Cerebellar cortex (tissue), 1 donor: ENCODE measurements at places on chromosomes 2 and 18.

GRCh38 chr18:45671321-45671720 lies 52.7 kb upstream of the SLC14A1 start:
- DNase-seq, result no peak

- DNase-seq, result no peak
These were observed 201.0 kb downstream of the SMAD7 start for GRCh38 chr18:48749768-48750167.

DNA sequence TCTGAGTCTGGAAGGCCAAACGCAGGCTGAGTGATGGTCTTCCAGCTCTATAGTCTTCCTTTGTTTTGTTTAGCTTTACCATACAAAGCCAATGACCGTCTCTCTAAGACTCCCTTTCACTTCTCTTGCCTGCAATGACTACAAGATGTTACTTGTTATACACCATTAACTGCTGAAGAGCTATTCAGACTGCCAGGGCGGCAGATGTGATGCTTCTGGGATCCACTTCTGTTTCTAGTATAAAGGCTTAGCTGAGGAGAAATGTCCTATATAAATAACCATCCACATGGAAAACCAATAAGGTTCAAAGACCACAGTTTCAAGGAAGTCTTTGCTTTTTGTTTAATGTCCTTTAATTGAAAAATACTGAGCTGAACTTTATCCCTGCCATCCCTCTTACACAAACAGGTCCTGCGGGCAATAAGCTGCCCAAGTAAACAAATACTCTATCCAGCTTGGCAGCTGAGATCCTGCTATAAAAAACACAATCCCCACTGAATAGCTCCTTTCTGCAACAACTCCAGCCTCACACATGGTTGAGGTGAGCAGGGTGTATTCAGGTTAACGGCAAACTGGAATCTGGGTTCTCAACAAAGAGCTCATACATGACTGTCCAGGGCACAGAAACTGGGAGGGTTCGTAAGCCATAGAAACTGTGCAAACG lies 124.6 kb downstream of the VIT start:
- DNase-seq, result no peak

DNA sequence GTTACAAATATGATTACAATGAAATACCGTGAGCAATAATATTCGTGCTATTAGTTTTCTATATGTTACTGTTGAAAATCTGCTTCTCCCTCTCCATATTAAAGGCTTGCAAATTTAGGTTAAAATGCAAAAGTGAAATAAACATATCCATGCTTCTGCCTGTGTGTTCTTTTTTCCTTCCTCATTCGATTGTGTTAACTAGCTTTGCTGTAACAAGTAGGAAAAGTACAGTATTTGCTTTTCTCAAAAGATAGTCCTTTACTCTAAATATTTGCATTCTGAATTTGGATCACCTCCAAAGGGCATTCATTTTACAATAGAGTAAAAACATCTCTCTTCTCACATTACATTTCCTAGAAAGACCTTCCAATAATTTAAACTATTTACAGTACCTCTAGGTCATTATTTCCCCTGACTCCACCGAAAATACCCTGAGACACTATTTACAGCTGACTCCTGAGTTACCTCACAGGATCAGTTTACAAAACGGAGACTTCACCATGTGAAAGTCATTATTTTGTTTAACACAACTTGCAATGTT lies 835.0 kb upstream of the FANCL start:
- no peak for DNase-seq

GRCh38 chr18:68150961-68151360 lies 563.9 kb downstream of the TMX3 start:
- no peak for DNase-seq

- no peak for DNase-seq
These were observed 497.1 kb upstream of the KLHL29 start for GRCh38 chr2:22887845-22888244.

DNA sequence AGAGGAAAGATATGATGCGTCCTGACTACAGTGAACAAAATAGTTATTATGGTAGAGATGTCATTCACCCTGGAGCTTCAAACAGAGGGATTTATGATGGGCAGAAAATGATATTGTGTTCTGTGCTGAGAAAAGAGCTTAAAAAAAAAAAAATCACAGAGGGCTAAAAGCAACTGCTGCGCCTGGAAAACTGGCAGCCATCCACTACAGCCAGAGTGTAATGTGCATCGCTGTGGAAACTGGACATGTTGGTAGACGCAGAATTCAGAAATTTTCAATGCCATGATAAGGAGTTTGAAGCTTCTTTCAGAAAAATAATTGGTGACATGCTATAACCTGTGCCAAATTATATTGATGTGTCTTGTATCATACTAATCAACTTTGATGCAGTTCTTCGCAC lies 122.9 kb upstream of the SOX11 start:
- DNase-seq, result no peak

- DNase-seq, result no peak
These were observed 6.4 kb downstream of the STK17B start for GRCh38 chr2:196165016-196165415.

GRCh38 chr2:135997380-135997779 lies 12.0 kb upstream of the DARS1 start:
- no peak for DNase-seq

DNA sequence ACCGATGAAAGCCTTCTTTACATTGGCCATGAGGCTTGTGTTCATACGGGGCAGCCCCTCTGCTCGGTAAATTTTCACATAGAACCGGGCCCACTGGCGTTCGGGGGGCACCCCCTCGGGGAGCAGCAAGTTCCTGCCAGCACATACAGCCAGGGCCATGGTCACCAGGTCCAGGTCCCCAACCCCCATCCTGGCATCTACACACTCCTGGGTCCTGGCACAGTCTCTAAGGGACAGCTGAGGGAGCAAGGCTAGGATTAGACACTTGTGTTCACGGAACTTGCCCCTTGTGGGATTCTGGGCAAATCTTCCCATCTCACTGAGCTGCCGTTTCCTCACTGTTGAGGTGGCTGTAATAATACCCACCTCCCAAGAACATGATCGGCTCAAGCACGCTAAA lies 5.6 kb upstream of the OTOF start:
- DNase-seq, result no peak

DNA sequence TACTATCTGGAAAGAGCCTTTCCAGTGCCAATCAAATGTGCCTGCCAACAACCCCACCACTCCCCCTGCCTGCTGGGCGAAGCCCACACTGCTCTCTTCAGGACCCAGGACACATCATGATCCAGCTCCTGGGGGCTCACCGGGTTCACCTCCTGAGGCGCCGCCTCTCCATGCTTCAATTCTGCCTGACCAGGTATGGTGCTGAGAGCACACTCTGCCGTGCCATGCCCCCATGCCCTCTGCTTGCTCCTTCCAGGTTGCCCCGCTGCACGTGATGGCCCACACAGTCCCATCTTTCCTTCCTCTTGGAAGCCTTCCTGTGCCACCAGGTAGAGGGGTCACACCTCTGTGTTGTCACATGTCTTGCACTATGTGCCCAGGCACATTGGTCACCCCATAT lies 47.5 kb downstream of the ASB18 start:
- no peak for DNase-seq

- peak; percentile 16 for DNase-seq
These were observed 1027.7 kb downstream of the TMEM182 start for GRCh38 chr2:103789381-103790095.

DNA sequence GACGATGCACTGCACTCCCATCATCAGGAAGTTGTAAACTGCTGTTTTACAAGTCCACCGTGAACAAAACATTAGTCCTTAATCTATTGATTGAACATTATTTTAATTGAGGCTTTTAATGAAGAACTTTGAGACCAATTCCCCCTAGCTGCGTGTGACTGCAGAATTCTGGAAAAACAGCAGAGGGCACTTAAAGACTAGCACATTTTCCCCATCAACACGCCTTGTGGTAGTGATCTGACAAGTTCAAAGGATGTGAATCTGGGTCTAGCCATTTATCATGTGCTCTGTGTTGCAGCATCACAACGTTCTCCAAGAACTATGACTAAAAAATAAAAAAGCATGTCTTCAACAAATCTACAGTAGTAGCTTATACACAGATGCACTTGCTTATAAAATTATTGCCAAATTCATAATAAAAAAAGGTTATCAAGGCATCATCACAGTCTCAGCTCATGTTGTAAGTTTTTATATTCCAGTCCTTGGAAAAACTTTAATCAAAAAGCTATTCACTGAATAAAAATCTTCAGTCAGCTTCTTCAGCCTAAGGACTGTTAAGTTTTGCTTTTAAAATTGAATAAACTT lies 35.8 kb downstream of the SKOR2 start:
- DNase-seq, result peak; percentile 56

DNA sequence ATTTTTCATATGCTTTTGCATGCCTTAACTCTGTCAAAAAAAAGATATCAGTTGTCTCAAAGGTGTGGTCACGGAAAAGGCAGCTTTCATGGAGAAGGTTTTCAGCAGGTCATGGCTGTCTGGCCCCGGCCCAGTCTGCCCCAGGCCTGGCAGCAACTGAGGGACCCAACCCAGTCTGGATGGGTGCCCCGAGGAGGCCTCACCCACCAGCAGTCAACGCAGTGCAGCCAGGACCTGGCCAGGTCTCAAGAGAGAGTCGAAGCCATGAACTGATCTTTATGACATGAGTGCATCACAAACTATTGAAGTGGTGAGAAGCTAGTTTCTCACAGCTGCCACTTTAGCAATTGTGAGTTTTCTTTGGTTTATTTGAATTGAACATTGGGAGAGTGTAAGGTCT lies 7.9 kb downstream of the TUBB6 start:
- DNase-seq, result no peak

- no peak for DNase-seq
These were observed 18.3 kb downstream of the ZNF892 start for GRCh38 chr2:95225658-95226057.

DNA sequence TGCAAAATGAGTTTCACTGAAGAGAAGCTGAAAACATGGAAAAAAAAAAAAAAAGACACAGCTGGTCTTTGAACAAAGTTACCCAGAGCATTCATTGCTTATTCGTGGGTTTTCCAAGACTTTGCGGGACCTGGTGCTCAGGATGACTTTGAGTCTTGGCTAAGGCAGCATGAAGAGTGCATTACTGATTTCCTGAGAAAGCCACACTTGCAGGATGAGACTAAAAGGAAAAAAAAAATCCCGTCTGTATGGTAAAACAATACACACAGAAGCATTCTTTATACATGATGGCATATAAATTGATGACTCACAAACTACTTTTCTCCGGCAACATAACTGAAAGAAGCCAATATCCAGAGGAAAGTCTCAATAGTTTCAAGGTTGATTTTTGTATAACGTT lies 195.4 kb downstream of the SPP2 start:
- no peak for DNase-seq

- DNase-seq, result peak; percentile 25
These were observed 1.3 kb downstream of the CEP68 start for GRCh38 chr2:65057391-65058052.

DNA sequence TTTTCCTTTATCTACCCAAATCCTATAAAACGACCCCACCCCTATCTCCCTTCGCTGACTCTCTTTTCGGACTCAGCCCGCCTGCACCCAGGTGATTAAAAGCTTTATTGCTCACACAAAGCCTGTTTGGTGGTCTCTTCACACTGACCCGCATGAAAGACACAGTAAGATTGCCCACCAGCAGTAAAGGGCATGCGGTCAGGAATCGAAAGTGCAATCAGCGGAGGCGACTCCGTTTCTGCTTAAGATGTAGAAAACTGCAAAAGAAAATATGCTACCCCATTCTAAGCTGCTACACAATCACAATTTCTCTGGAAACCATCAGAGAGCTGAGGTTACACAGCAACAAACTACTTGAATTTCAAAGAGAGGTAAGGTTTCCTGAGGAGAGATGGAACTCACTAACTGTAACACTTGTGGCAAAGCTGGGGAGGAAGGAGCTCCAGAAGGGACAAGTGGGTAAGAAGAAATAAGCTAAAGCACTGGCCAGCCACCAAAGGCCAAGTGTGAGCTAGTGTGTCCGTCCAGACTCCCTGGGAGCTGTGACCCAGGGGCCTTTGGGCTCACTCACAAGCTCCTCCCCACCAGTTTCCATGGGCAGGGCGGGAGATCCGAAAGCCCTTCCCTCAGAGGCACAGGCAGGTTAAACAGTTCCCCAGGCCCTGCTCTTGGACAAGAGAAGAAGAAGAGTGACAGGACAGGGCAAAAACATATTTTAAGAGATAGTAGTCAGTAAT lies 72.8 kb upstream of the TGFA start:
- DNase-seq, result no peak

GRCh38 chr2:12538138-12538694 lies 178.5 kb upstream of the TRIB2 start:
- no peak for DNase-seq

DNA sequence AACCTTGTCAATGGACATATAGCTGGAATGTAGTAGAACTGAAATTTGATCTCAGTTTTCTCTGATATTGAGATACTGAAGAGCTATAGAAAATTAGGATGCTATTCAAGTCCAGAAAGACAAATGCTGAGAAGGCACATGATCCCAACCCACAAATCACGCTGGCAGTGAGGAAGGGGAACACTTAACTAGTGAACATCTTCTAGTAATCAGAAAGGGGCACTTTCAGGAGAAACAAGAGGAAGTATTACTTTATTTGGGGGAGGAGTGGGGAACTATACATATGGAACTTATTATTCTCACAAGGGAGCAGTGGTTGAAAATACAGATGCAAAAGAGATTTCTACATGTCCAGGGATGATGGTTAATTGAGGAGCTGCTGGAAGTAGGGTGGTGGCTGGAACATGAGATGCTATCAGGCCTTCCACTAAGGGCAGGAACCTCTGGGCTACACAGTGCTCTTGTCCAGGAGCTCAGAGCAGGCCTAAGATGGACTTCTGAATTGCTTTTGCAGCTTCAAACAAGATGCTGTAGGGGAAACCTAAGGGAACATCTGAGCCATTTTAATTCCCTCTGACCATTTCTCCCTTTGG lies 79.3 kb downstream of the TGFA start:
- no peak for DNase-seq

- no peak for DNase-seq
These were observed 24.8 kb downstream of the RUFY4 start for GRCh38 chr2:218093879-218094278.

DNA sequence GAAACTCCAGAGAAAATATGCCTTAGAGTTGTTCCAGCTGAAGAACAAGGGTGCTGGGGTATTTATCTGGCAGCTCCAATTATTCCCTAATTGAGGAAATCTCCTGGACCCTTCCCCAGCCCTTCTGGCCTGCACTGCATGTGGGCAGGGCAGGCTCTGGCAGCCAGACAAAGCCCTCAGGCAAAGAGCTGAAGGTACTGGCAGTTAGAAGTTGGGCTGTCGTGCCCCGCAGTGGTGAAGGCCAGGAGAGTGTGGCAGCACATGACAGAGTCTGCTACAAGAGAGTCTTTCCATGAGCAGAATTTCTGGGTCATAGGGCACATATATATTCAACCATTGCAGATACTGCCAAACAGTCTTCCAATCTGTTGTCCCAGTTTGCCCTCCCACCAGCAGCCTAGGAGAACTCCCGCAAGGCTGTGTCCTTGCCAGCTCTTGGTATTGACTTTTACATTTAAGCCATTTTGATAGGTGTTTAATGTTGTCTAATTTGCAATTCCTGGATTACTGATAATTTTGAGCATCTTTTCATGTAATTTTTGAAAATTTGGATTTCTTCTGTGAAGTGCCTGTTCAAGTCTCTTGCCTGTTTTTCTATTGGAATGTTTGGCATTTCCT lies 26.6 kb downstream of the ONECUT2 start:
- DNase-seq, result no peak
